ENCODE measurements at places on chromosomes 6 and 20.

DNA sequence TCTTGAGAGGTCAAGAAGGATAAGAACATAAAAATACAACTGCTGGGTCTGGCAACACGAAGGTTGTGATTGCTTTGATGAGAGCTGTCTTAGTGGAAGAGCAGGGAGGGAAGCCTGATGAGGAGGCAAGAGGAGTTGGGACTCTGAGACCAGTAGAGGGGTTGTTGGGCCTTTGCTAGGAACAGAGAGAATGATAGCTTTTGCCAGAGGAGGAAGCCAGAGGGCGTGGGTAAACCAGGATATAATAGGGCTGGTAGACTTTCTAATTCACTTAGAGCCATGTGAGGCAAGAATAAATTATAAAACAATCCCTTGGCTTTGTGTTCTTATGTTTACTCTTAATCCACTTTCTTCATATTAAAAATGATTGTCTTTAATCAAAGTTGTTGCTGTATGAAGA, 78.6 kb downstream of the RCAN2 start:
- no peak for DNase-seq

- no peak for DNase-seq
These were observed 31.0 kb downstream of the IRF4 start for GRCh38 chr6:422433-423054.

GRCh38 chr6:109050012-109050411, 44.6 kb downstream of the SESN1 start:
- no peak for DNase-seq

- no peak for DNase-seq
These were observed 293.7 kb downstream of the BTBD3 start for GRCh38 chr20:12211361-12211760.

Data from ecto neural progenitor cell (in vitro differentiated cells).